ENCODE measurements at places on chromosomes 5 and 9.

- no peak for DNase-seq
Measured at GRCh38 chr5:157603333-157604190, 28.0 kb upstream of the ADAM19 start.

DNA sequence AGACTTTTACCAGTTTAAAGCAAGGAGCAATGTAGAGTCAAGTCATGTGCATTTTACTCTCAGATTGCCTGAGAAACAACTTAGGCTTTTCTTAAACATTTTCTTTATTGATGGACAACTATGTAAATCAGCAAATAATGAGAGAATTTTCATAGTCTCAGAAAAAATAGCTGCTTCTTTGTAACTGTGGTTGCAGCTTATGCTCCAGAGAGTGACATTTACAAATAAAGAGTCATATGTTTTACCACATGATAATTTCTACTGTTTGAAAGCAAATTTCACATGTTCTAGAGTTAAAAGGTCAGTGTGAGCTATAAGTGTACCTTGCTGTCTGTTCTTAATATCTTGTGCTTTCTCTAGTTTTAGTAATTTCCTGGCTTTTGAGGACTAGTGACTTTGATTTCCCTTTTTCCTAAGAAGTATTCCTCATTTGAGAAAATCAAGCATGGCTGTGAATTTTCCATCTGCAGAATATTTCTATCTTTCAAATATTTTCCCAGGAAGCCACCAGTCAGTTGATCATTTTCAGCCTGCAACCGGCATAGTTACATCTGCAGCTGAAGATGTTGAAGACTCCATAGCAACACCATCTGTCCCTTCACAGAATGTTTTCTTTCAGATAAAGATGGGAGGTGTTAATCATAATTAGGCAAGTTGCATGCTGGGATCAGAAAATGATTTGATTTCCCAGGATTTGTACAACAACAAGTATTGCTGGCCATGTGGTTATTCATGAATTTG lies 229.9 kb downstream of the SGCD start:
- DNase-seq, result no peak

GRCh38 chr5:14185326-14186058 lies 42.4 kb downstream of the TRIO start:
- no peak for DNase-seq

GRCh38 chr5:39650008-39650762 lies 225.4 kb upstream of the DAB2 start:
- DNase-seq, result no peak

DNA sequence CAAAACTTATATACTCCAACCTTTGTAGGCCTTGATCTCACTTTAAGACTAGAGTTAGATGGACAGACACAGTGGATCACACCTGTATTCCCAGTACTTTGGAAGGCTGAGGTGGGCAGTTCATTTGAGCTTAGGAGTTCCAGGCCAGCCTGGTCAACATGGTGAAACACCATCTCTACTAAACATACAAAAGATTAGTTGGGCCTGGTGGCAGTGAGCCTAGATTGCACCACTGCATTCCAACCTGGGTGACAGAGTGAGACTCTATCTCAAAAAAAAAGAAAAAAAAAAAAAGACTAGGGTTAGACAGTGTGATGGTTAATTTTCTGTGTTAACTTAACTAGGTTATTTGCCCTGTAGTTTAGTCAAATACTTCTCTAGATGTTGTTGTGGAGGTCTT lies 74.1 kb downstream of the CFAP95 start:
- no peak for DNase-seq

- DNase-seq, result peak; percentile 99
Measured at GRCh38 chr9:96418083-96418919, at the start of gene ZNF367. TSS of gene ZNF367 (minus strand) at chr9:96418370. CDS start at chr9:96418032, 338 bp downstream.

GRCh38 chr9:129285979-129286772 lies 108.1 kb upstream of the IER5L start:
- DNase-seq, result no peak

DNA sequence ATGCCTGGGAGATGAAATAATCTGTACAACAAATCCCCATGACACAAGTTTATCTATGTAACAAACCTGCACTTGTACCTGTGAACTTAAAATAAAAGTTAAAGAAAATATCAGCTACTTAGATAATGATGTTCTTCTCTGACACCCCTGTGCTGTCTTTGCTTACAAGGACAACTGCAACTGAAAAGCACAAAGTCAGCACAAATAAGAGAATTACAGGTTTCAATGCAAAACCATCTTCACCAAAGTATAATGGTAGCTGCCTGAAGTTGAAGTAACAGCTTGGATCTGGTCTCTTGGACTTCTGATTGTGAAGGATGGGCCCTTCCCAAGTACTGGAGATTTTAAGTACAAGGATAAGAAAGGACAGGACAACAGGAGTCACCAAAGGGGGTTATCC lies 45.6 kb upstream of the PPP2R2B start:
- DNase-seq, result no peak

DNA sequence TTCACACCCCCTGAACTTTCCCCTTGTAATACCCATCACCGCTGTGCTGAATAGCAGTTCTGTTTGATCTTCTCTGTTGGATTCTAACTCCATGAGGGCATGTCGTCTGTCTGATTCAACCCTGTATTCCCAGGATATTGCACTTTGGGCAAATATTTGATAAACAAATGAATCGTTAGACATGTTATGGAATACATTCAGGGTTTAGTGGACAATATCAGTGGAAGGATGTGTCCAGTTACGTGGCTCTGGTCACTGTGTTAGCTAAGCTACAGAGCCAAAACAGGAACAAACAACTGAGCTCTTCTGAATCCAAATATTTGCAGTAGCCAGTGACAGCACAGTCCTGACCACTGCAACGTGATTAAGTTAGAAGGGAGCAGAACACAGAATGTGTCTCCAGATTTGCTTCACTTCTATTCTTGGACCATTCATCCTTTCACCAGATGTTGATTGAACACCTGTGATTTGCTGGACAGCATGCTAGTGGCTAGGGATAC lies 13.2 kb downstream of the ANGPTL2 start:
- DNase-seq, result no peak

GRCh38 chr5:21212026-21212425 lies 1224.0 kb upstream of the CDH18 start:
- DNase-seq, result no peak

- no peak for DNase-seq
Measured at GRCh38 chr9:112501287-112501686, 14.7 kb downstream of the KIAA1958 start.

DNA sequence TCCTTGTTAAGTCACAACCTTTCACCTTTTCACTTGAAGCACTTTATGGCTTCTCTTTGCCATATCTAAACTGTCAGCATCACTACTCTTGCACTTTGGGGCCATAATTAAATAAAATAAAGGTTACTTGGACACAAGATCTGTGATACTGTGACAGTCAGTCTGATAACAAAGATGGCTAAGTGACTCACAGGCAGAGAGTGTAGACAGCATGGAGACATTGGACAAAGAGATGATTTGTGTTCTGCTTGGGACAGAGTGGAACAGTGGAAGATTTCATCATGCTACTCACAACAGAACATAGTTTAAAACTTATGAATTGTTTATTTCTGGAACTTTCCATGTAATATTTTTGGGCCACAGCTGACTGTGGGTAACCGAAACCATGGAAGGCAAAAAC lies 81.7 kb upstream of the SMC5 start:
- DNase-seq, result no peak

GRCh38 chr5:177368869-177369644 lies 11.3 kb downstream of the RGS14 start:
- peak; percentile 66 for DNase-seq

- DNase-seq, result peak; percentile 51
Measured at GRCh38 chr5:138369261-138369660, 16.8 kb downstream of the KDM3B start.

- DNase-seq, result no peak
Measured at GRCh38 chr5:89055695-89056085, 172.7 kb upstream of the MEF2C start.

GRCh38 chr5:115616472-115616871 lies 9.4 kb downstream of the TMED7 start:
- DNase-seq, result no peak

DNA sequence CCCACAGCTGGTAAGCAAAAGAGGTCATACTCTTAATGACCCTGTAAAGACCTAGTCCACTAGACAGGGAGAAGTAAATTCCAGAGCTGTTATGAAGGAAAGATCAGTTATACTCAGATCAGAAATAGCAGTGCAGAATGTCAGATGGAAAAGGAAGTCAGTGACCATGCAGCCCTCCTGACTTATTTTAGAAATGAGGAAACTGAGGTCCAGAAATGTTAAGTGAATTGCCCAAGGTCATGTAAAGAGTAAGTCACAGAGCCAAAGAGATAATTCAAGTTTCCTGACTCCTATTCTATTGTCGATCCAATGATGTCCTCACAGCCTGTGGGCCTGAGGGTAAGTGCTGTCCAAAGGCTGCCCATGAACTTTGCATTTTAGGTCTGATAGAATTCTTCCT lies 214.9 kb upstream of the IL12B start:
- no peak for DNase-seq

DNA sequence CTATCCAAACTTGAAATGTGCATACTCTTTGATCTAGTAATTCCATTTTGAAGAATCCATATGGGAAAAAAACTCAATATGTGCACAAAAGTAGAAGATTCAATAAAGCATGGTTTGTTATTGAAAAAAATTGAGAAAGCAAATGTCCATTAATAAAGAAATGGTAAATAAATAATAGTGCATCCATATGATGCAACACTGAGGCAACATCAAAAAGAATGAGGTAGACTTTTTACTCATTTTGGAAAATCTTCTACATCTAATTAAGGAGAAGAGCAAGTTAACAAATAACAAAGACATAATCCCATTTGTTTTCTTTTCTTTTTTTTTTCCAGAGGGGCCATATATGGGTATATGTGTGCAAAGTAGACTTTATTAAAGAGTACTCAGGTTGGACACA lies 52.5 kb upstream of the FST start:
- no peak for DNase-seq

GRCh38 chr5:175652741-175653663 lies 4.9 kb upstream of the HRH2 start:
- peak; percentile 55 for DNase-seq

- no peak for DNase-seq
Measured at GRCh38 chr5:82332886-82333615, 54.9 kb upstream of the RPS23 start.

GRCh38 chr5:175542232-175542965 lies 64.0 kb downstream of the SFXN1 start:
- no peak for DNase-seq

DNA sequence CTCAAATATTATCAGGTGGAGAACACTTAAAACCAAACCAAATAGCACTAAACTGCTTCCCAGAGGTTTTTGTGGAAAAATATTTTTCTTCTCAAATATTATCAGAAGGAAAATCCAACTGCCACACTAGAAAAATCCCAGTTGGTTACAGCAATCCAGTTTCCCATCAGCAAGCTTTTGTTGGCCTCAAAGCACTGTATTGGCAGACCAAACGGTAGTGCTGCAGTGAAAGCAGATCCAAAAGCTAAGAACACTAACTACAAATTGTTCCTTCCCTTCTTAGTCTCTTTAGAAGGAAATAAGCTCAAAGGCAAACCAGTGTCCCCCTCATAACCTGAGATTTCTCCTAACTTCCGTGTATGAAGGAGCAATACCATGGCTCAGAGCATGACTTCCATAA lies 105.3 kb downstream of the TRIM36 start:
- DNase-seq, result no peak

- no peak for DNase-seq
Measured at GRCh38 chr5:33817301-33817700, 74.5 kb downstream of the ADAMTS12 start.

DNA sequence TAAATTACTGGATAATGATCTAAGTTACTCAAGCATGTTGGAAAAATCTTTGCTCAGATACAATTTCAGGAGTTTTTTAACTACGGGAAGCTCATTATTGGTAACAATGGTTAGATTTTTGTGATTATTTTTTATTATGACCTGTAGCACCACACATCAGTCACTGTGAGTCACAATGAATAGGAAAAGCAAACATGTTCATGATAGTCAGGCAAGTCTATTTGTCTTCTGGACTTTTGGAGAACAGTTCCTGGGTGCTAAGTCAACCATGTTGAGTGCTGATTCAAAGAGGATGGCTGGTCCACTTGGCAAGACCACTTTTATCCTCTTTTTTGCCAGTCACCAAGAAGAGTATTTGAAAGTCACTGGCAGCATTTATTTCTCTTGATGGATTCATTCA lies 403.2 kb downstream of the KIF4B start:
- DNase-seq, result no peak

- no peak for DNase-seq
Measured at GRCh38 chr5:174172566-174172965, 127.1 kb downstream of the NSG2 start.

GRCh38 chr5:65059681-65060598 lies 291.2 kb downstream of the CWC27 start:
- DNase-seq, result no peak

DNA sequence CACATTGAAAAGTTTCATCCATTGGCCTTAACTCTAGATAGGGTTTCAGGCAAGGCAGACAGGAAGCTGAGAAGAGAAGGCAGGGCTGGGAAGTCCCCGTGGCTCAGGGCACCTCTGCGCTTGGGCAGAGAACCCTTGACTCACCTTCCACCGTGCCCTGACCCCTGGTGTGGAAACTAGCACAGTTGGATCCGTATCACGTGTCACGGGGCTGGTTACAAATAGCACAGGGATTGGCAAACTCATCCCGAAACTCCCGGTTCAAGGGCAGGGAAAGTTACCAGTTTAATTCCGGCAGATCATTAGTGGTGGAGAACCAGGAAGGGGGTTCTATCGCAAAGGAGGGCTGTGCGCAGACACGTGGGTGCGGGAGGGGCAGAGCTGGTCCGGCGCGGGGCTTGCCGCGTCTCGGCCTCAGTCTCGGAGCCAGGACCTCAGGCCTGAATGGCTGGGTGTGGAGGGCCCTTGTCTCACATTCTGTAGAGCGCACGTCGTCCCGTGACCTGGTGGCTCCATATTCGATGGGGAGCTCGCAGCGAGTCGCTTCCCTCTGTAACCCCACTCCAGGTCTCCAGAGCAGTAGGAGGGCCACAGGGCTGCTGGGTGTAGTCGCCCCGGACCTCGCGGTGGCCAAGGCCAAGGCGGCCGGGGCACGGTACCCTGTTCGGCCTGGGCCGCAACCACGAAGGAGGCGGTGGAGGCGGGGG lies 771 bp upstream of the TMEM171 start:
- no peak for DNase-seq

- no peak for DNase-seq
Measured at GRCh38 chr9:135146766-135147473, 59.5 kb downstream of the OLFM1 start.

DNA sequence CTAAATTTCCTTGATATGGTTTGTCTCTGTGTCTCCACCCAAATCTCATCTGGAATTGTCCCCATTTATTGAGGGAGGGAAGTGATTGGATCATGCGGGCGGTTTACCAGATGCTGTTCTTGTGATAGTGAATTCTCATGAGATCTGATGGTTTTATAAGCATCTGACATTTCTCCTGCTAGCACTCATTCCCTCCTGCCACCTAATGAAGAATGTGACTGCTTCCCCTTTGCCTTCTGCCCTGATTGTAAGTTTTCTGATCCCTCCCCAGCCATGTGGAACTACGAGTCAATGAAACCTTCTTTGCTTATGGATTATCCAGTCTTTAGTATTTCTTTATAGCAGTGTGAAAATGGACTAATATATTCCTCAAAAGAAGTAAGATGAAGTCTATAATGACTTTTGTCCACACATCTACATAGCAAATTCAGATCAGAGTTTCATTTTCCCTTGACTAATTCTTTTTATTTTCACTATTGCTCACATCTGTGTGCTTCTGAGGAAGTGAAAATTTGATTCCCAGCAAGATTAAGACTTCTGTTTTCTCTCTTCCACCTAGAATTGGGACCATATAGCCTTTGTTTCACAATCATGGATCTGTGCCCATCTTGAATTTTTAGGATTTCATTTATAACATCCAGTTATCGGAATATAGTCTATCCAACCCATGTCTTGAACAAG lies 393.5 kb downstream of the DMAC1 start:
- no peak for DNase-seq

Data from hematopoietic multipotent progenitor cell treated with erythropoietin and hydrocortisone succinate and interleukin-3 and kit ligand, for 4 days (in vitro differentiated cells).